ENCODE measurements at places on chromosomes 3 and 15. TPM values are rescaled to one million over a fixed set of nuclear protein-coding genes. Genes with fewer than 3 reads are reported as not detected.
A peak's percentile ranks its signal among the peaks of the same experiment; 100 is the strongest.

GRCh38 chr3:60301142-60301541, 950.1 kb downstream of the FHIT start:
- DNase-seq, result no peak

DNA sequence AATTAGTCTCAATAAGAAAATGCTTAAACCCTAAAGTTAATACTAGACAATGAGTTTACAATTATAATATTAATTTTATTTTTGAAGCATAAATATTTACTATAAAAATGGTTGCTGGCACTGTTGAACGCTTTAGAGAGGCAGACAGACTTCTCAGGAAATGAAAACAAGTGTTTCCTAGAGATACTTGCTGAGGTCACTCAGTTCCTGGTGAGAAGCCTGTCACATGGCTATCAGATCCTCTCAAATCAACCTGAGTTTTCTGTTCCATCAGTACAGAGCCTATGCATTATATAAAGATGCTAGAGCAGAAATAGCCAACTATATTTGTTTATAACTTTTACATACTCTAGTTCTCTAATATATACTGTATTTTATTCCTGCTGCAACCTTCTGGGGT, 109.2 kb downstream of the MYO5A start:
- DNase-seq, result no peak

GRCh38 chr3:140599009-140599408, 78.9 kb upstream of the TRIM42 start:
- DNase-seq, result no peak

Gene CCR3
- total RNA-seq, result not detected

DNA sequence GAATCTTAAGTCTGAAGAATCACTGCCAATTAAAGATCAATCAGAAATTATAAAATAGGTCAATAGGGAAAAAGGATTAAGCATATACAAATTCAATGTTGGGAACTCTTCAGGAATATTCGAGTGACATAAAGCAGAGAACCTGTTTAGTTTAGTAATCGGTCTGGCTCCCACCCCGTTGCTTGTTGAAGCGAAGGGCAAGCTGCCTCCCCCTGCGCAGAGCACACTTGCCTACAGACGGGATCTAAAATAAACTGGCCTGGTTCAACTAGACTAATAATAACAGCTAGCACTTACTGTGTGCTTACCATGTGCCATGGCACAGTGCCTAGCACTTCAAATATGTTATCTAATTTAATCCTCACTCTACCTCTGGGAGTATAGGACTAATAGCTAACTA, 8.6 kb downstream of the SEMA6D start:
- peak; percentile 71 for DNase-seq

DNA sequence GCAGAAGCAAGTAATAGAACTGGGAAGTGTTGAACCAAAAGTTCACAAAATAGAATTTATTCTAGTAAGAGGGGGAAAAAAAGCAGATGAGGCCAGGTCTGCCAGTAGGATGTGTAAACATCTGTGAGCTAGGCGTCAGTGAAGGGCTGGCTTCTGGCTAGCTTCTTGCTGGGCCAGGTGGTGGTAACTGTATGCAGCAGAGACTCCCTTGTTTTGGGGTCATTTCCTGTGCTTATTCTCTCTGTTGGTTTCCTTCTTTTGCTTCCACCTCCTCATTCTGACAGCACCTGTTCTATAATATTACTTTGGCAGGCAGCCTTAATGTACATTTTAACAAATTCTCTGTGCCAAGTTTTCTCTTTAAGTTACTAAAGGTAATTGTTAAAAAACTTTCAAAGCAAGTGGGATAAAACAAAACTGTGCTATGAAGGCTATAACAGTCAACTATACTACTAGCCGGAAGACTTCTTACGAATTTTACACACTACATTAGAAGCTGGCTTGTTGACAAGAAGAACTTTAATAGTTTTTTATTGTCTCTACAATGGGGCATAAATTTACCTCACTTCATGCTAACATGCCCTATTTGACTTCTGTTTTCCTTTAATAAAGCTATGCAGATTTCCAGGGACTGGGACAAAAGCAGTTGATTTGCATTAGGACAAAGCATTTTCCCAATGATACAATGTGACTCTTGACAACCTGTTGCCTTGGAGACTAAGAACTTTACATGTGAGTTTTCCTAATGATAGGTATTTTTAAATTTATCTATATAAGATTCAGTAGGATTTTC, 318.8 kb upstream of the NAALADL2 start:
- no peak for DNase-seq

DNA sequence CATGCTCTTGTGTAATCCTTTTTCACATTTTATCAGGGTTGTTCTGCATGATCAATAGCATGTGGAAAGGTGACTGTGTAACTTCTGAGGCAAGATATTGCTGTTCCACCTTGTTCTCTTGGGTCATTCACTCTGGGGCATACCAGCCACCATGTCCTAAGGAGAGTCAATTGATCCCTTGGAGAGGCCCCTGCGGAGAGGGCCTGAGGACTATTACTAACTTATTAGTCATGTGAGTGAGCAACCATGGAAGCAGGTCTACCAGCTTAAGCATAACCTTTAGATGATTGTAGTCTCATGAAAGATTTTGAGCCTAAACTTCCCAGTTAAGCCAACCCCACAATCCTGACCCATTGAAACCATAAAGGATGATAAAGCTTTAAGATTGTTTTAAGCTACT, 22.0 kb upstream of the COL6A5 start:
- DNase-seq, result no peak

- DNase-seq, result no peak
Measured at GRCh38 chr15:43150191-43150929, 17.0 kb downstream of the TMEM62 start.

- peak; percentile 92 for DNase-seq
Measured at GRCh38 chr15:51622604-51623370, at the start of gene DMXL2. DMXL2 (minus strand) TSS chr15:51622771; CDS start chr15:51622545, 226 bp downstream.

Gene CCDC39
- not detected for total RNA-seq

- no peak for DNase-seq
Measured at GRCh38 chr15:62994975-62995681, 47.4 kb upstream of the TPM1 start.

Gene DUOX2
- 0.05 TPM for total RNA-seq

Gene CLRN1
- not detected for total RNA-seq

DNA sequence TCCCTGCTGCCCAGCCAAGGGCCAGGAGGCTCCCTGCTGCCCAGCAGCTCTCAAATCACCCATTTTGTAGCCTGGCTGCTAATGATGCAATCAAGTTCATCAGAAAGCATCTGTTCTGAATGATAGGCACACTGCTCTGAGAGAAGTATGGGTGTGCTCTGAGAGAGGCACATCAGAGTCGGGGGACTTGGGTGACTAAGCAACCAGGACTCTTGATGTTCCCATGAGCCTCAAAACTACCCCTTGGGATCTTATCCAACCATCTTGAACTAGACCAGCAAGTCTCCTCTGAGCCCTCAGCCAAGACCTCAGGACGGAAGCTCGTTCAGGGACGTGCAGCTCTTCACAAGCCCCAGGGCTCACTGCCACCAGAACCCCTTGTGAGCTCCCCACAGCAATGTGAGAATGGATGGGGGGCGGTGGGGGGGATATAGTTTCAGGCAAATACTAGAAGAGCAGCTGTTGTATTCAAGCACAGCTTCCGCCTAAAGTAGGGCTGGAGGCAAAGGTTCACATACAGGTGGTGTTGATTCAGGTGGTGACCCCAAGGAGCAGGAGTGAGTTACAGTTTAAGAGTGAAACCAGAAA, 52.2 kb upstream of the HES1 start:
- no peak for DNase-seq

- no peak for DNase-seq
Measured at GRCh38 chr3:118298133-118298532, 736.5 kb downstream of the IGSF11 start.

- no peak for DNase-seq
Measured at GRCh38 chr3:50971487-50971924, 296.8 kb downstream of the DOCK3 start.

Gene CCR1
- 2.4 TPM for total RNA-seq

Gene CCDC13
- total RNA-seq, result 0.17 TPM

Gene ANKRD34C
- not detected for total RNA-seq

GRCh38 chr3:150740733-150741496, 22.1 kb downstream of the SIAH2 start:
- DNase-seq, result no peak

- DNase-seq, result no peak
Measured at GRCh38 chr3:171458864-171459136, 1.4 kb downstream of the TNIK start.

DNA sequence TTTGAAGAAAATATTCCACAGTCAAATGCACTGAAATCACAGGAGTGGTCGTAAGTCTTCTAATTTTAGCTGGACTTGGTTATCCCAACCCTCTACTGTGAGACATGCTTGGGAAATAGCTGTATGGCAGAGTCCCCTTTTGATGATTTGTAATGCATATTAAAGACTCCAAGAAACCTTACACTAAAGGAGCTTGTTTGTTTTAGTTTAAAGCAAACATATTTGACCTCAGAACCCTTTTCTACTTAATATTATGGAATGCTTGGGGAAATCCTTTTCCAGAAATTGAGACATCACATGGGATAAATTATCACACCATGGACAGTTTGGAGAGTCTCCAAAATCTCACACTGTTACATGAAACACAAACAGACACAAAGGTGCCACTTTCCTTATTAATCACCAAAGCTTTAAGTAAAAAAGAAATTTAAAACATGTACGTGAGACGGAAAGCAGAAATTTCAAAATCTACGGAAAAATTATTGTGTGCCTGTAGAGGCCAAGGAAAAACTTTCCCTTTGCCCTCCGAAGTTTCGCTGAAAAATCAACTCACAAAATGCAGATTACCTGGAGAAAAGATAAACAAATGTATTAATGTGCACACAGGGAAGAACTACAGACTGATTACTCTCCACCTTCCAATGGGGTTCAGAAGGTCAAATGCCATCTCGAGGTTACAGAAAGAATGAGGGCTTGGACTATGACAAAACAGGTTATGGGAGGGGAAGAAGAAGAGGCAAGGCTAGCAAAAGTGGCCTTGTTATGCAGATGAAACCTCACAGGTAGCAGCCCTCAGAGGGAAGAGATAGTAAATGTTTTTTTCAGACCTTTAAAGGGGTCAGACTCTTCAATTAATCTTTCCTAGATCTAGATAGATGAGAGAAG, 7.0 kb upstream of the CPB1 start:
- no peak for DNase-seq

Gene AMIGO3
- not detected for total RNA-seq

GRCh38 chr3:188097791-188098190, 56.2 kb upstream of the LPP start:
- DNase-seq, result peak; percentile 46

DNA sequence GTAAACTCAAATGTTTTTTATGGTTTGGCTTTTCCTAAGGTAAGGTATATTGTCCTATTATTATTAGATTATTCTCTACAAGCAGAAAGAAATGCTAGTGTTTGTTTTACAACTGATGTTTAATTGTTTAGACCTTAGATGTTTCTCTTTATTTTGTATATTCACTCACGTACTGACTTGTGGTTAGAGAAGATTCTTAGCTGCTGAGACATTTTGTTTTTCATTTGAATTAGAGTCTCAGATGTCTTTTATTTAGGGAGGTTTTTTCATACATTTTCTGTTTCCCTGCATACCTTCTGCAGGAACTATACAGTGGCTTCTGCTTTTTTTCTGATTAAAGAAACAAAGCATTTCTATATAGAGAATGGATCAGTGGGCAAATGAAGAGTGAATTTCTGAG, 110.9 kb downstream of the MYRIP start:
- no peak for DNase-seq

Gene CHRM5
- total RNA-seq, result not detected

Gene MYL3
- total RNA-seq, result 9,164 TPM

Gene SLC28A1
- total RNA-seq, result 0.50 TPM

DNA sequence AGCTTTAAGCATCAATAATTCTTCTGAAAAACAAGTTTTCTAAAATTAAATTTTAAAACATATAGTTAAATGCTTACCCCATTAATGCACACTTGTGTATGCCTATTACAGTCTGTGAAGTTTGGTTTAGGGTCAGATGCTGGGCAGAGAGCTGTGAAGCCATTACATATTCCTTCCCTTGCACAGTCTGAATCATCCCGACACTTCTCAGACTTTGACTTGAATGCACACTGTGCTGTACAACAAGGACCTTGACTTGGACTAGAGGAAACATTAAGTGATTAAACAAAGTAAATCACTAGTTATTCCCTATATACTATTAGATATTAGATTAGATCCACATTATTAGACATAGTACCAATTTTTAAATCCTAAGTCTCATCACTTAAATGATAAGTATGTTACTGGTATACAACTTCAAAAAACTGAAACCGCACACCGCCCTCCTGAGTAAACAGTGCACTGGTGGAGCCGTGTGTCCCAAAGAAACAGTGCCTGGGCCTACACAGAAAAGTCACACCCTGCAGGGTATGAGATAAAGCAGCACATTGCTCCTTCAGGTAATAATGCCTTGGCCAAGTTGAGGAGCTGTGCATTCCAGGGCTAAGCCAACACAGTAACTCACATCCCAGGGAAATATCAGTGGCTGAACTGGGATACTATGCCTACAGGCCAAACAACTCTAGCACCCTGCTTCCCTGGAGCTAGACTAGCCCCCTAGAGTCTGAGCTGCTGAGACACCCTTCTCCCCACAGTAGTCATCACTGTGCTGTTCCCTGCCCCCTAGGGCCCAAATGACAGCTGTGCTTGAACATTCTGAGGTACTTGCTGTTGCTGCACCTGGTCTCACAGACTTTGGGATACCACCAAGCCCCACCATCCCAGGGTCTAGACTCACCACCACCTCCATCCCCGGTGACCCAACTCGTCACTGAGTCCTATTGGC, 137.5 kb downstream of the ADAM10 start:
- no peak for DNase-seq

GRCh38 chr15:70535071-70535954, 228.0 kb downstream of the UACA start:
- no peak for DNase-seq

Gene PRRT3
- total RNA-seq, result 0.35 TPM

GRCh38 chr3:88180398-88180999, 30.7 kb downstream of the C3orf38 start:
- no peak for DNase-seq

Gene RPUSD2
- 11.4 TPM for total RNA-seq

GRCh38 chr3:194375473-194376240, 6.1 kb upstream of the LRRC15 start:
- peak; percentile 9 for DNase-seq

Gene C2CD4B
- 1.7 TPM for total RNA-seq

DNA sequence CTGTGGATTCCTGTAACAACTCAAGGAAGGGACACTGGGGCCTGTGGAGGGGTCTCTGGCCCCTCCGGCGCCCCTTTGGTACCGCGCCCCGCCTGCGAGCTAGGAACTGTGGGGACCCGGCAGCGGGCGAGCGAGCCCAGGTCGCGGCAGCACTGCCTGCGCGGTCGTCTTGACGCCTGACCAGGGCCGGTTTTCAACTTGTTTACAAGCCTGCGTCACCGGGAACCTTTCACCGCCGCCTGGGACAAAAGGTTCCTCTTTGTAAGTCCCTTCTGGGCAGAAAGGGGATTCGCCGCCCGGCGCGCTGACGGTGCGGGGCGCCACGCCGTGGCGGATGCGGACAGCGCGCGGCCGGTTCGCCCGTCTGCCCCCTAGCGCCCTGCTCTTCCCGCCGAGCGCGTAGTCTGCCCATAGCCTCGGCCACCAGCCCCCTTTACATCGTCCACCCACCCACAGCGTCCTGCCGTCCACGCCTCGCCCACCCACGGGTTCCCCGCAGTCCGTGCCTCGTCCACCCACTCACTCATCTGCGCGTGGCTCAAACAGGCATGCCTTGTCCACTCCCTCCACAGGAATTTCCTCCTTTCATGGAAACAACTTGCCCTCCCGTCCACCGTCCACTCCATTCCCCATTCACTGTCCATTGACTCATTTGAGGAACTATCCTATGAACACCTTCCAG, 5.5 kb upstream of the CFAP100 start:
- DNase-seq, result peak; percentile 94

Gene TAGLN3
- total RNA-seq, result not detected

All from left ventricle myocardium superior (tissue), 1 donor.